ENCODE measurements at places on chromosomes 5 and 9. TPM values are rescaled to one million over a fixed set of nuclear protein-coding genes. Genes with fewer than 3 reads are reported as not detected.

GRCh38 chr9:69891696-69892095, 71.1 kb downstream of the CFAP95 start:
- no peak for DNase-seq

DNA sequence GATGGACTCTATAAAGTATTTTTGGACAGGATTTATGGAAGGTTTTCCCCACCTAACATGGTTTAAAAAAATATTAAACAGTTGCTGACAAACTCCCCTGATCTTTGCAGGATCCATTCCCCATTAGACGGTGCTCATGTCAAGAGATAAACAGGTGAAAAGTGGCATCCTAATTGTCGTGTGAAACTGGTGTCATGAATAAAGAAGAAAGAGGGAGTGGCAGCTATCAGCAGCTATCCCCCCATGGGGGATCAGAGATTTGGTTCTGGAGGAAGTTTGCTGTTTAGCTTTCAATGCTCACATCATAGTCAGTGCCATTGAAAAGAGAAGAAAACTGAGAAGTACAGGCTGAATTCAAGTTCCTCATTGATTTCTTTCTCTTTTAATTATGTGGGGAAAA, 329.3 kb upstream of the BRINP1 start:
- DNase-seq: no peak

DNA sequence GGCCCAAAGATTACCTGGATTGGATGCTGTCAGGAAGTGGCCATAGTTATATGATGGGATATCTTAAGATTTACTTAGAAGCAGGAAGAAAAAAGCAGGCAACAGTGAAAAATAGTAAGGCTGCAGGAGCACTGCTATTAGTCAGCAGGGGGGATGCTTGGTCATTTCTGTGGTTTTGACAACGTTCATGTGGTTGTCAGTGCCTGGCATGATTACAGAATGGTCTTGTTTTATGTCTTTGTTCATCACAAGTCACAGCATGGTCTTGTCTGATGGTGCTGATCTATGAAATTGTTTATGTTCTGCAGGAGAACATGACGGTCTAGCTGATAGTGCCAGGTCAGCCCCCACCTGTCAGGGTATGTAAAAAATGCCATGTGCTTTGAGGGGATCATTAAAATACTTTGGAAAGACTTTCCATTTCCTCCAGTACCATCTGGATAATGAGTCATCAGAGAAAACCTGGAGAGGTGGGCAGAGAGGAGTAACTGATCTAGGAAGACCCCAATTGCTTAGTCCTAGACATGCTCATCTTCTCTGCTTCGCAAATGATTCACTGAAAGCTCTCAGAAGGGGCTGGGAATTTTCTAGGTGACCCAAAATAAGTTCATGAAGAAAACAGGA, 48.5 kb downstream of the PLGRKT start:
- no peak for DNase-seq

DNA sequence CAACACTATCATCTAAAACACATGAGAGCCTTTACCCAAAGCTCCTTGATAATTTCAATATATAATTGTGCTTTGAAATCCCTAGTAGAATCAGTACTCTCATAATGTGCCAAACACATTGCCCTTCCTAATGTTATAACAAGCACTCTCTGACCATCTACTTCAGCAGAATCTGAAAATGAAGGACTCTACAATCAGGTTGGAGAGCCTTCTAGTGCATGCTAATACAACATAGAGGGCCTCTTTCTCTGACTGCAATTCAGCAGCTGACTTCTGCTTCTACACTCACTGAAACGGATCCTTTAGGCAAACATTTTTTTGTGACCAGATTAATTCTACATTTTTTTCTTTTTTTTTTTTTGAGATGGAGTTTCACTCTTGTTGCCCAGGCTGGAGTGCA, 155.6 kb downstream of the EPB41L4A start:
- DNase-seq: no peak

GRCh38 chr9:19358701-19359100, 21.3 kb downstream of the RPS6 start:
- no peak for DNase-seq

DNA sequence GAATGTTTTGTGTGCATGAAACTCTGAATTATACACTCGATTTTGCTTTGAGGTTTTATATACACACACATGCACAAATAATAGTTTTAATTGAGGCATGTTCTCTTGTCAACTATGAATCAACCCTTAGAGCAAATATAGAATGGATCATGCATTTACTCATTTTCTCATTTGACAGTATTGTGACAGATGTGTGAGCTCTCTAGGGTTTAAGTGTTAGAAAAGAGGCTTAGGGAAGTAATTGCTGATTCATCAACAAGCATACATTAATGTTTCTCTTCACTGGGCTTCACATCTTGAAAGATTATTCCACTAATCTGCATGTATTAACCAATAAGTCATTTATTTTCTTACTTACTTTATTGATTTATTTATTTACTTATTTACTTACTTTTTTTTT, 1356.8 kb upstream of the ACO1 start:
- no peak for DNase-seq

The LIFR gene
- total RNA-seq: 53.2 TPM

The SV2C gene
- total RNA-seq: not detected

All from Right ventricle myocardium superior (tissue), 1 donor.